Esophagus squamous epithelium (tissue), 5 donors: ENCODE measurements at places on chromosomes 5 and 9.

DNA sequence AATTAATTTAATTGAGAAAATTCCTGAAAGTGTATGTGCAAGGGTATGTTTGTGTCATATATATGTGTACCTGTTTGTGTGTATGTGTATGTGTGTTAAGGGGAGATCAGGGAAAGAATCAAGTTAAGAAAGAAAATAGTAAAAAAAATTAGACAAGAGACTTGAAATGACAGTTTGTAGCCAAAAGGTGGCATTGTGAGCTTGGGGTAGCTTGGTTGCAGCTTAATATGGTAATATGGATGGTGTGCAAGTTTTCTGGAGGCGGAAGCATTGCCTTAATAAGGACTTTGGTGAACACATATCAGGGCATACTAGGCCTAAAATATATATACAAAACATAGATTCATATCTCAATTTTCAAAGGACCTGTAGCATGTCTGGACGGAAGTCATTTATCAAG is 129.9 kb downstream of the INSYN2B start:
- no peak for DNase-seq

GRCh38 chr9:8569823-8570222 is 770.2 kb upstream of the DMAC1 start:
- no peak for DNase-seq

GRCh38 chr5:36724467-36725332 is 118.3 kb downstream of the SLC1A3 start:
- peak; percentile 23 for DNase-seq

DNA sequence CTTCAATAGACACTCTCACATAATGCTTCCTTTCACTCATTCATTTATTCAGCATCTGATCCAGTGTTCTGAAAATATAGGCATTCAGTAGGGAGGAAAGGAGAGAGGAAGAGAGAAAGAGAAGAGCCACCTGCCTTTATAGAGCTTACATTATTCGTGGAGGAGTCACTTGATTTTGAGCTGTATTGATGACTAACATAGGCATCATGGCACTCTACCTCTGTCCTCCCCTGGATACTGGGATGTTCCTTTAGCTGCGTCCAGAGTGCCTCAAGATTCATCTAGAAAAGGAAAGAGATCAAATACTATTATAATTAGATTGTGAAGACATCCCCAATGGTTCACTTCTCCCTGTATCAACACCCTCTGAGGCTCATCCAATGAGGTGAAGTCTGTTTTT is 345.1 kb downstream of the SPATA31D1 start:
- no peak for DNase-seq

DNA sequence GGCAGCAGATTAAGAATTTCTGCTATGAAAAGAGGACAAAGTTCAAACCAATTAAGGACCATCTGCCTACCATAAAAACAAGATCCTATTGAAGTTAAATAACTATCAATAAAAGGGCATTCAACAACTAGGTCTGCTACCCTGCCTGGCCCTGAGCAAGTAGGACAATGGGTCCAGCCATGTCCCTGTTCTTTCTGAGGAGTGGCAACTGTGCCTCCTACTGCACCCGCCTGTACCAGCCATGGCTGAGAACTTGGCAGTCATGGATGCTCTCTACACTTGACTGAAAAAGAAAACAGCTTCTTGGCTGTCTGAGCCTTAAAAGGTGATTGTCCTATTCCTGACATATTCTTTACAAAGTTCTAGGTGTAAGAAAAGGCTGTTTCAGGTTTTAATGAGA is 652.4 kb downstream of the PDE4D start:
- DNase-seq: no peak

- no peak for DNase-seq
Measured at GRCh38 chr9:114072184-114073140, 5.6 kb downstream of the AMBP start.

DNA sequence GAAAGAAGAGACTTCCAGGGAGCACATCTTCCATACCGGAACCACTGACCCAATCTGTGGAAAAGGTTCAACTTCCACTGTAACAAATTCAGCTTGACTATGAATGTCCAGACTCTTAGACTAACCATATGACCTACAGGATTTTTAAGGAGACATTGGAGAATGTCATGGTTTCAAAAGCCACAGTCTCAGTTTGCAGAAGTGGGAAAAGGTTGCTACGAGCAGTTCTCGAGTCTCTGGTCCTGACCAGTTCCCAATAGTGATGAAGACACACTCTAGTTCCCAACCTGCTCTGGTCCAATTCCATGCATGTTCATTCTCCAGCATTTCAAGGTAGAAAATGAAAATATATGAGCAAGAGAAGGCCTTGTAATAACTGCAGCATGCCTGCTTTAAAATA is 158.0 kb downstream of the MAPKAP1 start:
- DNase-seq: no peak

- no peak for DNase-seq
Measured at GRCh38 chr5:52988335-52989024, 672 bp upstream of the ITGA2 start.

- DNase-seq: no peak
Measured at GRCh38 chr5:132684922-132685720, 11.3 kb downstream of the IL4 start.

GRCh38 chr5:115309751-115310370 is 13.4 kb upstream of the CCDC112 start:
- DNase-seq: no peak

- no peak for DNase-seq
Measured at GRCh38 chr5:82476155-82476554, 198.0 kb upstream of the RPS23 start.

DNA sequence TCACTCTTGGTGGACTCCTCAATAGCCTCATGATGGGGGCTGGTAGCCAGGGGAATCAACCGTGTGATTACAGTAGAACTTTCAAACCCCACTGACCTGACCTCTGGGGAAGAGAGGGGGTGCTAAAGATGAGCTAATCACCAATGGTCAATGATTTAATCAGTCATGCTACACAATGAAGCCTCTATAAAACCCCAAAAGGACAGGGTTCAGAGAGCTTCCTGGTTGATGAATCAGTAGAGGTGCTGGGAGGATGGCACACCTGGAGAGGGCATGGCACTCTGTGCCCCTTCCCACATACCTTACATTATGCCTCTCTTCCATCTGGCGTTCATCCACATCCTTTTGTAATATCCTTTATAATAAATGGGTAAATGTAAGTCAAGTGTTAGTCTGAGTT is 8.9 kb upstream of the SH3TC2 start:
- DNase-seq: no peak

GRCh38 chr9:130608554-130609134 is 29.3 kb downstream of the FUBP3 start:
- no peak for DNase-seq

GRCh38 chr5:177432839-177433657 is 6.6 kb downstream of the GRK6 start:
- DNase-seq: no peak

DNA sequence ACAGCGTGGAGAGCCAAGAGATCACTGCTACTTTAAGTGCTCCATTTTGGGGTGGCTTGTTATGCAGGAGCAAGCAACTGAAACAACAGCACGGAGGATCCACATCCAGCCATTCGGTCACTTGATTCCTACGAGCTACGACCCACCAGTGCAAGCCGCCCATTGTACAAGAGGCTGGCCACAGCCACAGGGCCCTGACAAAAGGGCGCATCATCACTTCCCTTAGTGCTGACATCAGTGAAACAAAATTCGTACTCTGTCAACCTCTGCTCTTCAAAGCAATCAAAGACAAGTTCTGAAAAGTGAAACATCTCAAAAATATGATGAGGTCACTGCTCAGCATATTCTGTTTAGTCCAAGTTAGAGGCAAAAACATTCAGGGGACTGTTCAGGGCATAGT is 168.4 kb downstream of the GADD45G start:
- DNase-seq: no peak

DNA sequence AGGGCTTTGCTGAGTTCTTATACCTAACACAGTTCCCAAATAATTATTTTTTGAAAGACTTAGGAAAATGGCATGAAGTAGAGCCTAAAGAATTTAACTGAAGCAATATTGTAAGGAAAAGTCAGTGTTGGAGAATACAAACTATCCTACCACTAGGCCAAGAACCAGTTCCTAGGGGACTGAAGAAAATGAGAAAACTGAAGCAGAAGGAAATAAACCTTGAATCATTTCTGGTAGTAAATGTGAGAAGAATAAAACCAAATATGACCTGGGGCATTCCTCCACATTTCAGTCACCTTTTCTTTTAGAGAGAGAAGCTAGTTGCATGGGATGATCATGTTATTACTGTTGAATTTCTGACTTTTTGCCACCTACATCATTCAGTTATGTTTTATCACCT is 1393.9 kb upstream of the C9orf72 start:
- no peak for DNase-seq

DNA sequence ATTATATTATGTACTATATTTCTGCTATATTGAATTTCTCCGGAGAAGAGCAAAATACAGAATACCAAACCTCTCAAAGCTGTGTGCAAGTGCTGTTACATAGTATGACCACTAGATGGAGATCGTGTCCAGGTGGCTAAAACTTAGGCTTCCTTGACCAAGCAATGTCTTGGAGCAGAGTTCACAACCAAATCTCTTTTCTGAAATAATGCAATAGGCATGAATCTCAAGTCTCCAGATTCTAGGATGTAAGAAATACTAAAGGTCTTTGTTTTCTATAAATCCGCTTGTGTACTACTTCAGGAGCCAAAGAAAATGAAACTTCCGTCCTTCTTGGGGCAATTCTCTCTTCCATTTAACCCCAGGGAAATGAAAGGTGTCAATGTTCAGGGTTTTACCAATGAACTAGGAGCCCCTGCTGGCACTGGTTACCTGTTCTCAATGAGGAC is 181.5 kb upstream of the RAI14 start:
- DNase-seq: no peak

- DNase-seq: no peak
Measured at GRCh38 chr5:107285772-107286171, 385.0 kb downstream of the EFNA5 start.
